Left lung (tissue), 14 donors: ENCODE measurements at places on chromosomes 2 and 18. TPM values are rescaled to one million over a fixed set of nuclear protein-coding genes. Genes with fewer than 3 reads are reported as not detected.

- no peak for DNase-seq
- H3K27ac ChIP-seq, result no peak overlapping the region
- H3K36me3 ChIP-seq, result no peaks in the 10 kb centered on the region
- no peak overlapping the region for H3K4me3 ChIP-seq
- no peaks in the 10 kb centered on the region for H3K4me1 ChIP-seq
- no peaks in the 10 kb centered on the region for H3K27me3 ChIP-seq
Observed at GRCh38 chr18:74331404-74331803, 15.8 kb downstream of the C18orf63 start.

HOXD1 gene
- total RNA-seq, result 5.9 TPM

GRCh38 chr18:69399253-69399652 is 1.4 kb upstream of the DOK6 start:
- DNase-seq, result no peak
- H3K4me3 ChIP-seq, result no peak overlapping the region
- H3K27ac ChIP-seq, result no peak overlapping the region

- no peaks in the 10 kb centered on the region for H3K36me3 ChIP-seq
- no peak for DNase-seq
- no peak overlapping the region for H3K27ac ChIP-seq
- H3K27me3 ChIP-seq, result no peaks in the 10 kb centered on the region
Observed at GRCh38 chr18:60892855-60893254, 440.4 kb upstream of the CDH20 start.

TMEM163 gene
- 48.4 TPM for total RNA-seq

ERLEC1 gene
- 71.4 TPM for total RNA-seq

DNA sequence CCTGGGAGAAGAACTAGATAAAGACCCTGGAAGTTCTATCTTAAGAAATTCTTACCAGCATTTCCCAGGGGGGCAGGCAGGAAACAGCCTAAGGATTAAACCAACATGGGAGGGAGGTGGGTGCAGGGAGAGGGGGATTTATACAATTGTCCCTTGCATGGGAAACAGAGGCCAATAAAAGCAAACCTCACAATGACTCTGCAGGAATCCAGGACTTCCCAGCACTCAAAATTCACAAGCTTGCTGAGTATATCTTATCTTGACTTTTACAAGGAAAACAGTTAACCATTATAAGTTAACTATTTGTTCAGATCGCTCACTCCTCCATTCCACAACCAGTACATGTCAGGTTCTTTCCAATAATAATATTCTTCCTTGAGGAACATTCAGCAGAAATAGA is 241.3 kb downstream of the MREG start:
- no peak for DNase-seq
- H3K27me3 ChIP-seq, result no peaks in the 10 kb centered on the region
- H3K4me3 ChIP-seq, result no peak overlapping the region

- H3K27me3 ChIP-seq, result no peaks in the 10 kb centered on the region
- no peaks in the 10 kb centered on the region for H3K36me3 ChIP-seq
- H3K4me3 ChIP-seq, result no peak overlapping the region
- no peaks in the 10 kb centered on the region for H3K4me1 ChIP-seq
- no peak overlapping the region for H3K27ac ChIP-seq
Observed at GRCh38 chr2:52877703-52878102, 889.9 kb upstream of the CHAC2 start.

CRYGC gene
- total RNA-seq, result not detected

GRCh38 chr2:15802657-15803542 is 137.4 kb upstream of the MYCN start:
- H3K4me1 ChIP-seq, result no peaks in the 10 kb centered on the region
- no peaks in the 10 kb centered on the region for H3K36me3 ChIP-seq
- no peaks in the 10 kb centered on the region for H3K27me3 ChIP-seq
- H3K4me3 ChIP-seq, result no peak overlapping the region

GRCh38 chr2:239597216-239597615 is 196.4 kb upstream of the HDAC4 start:
- H3K4me1 ChIP-seq, result no peaks in the 10 kb centered on the region
- H3K27ac ChIP-seq, result no peak overlapping the region
- H3K36me3 ChIP-seq, result no peaks in the 10 kb centered on the region
- no peak overlapping the region for H3K4me3 ChIP-seq

DNA sequence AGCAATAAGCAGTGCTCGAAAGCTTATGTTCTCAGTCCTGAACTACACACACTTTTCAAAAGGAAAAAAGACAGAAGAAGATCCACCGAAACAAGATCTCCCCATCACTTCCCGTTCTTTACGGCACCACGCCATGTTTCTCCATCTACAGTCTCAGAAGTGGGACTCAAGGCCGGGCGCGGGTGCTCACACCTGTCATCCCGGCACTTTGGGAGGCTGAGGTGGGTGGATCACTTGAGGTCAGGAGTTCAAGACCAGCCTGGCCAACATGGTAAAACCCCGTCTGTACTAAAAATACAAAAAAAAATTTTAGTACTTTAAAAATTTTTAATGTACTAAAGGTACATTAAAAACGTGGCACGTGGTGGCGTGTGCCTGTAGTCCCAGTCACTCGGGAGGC is 31.2 kb downstream of the ZNF516 start:
- H3K4me1 ChIP-seq, result peaks cover 4% of the 10 kb centered on the region
- no peak overlapping the region for H3K27ac ChIP-seq
- DNase-seq, result no peak
- no peak overlapping the region for H3K4me3 ChIP-seq

DNA sequence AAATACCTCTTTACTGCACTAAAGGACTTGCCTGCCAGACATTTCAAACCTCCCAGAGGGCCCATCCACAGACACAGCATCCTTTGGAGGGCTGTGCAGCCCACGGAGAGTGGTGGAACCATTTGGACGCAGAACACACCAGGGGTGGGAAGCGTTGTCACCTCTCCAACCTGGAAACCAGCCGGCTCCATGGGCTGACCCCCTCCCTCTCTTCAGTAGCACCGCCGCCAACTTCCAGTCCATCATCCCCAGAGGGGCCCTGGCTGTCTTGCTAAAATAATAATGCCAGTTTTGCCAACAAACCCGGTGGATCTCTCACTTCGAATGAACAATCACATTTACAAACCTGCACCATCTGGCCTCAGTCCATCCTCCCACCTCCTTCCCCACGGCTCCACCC is 203.9 kb downstream of the FBXO15 start:
- H3K4me1 ChIP-seq, result no peaks in the 10 kb centered on the region
- no peak overlapping the region for H3K4me3 ChIP-seq
- H3K27ac ChIP-seq, result no peak overlapping the region
- no peaks in the 10 kb centered on the region for H3K36me3 ChIP-seq
- H3K27me3 ChIP-seq, result no peaks in the 10 kb centered on the region
- no peak for DNase-seq

DNA sequence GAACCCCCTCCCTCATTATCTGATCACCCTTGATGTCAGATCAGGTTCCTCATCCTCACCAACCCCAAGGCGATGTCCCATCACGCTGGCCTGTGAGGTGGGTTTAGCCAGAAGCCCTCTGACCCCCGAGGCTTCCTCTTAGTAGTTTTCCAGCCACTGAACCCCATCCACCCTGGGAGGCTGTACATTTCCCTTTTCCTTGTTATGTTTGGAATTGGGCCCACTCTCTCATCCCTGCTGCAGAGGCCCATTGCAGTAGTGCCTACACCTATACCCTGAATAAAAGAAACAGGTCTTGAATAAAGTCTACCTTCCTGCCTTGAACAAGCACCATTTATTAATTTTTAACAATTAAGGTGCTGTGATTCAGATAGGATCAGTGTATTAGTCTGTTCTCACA is 80.1 kb downstream of the NCAPH start:
- no peaks in the 10 kb centered on the region for H3K4me1 ChIP-seq
- no peak overlapping the region for H3K4me3 ChIP-seq
- H3K36me3 ChIP-seq, result no peaks in the 10 kb centered on the region

DNA sequence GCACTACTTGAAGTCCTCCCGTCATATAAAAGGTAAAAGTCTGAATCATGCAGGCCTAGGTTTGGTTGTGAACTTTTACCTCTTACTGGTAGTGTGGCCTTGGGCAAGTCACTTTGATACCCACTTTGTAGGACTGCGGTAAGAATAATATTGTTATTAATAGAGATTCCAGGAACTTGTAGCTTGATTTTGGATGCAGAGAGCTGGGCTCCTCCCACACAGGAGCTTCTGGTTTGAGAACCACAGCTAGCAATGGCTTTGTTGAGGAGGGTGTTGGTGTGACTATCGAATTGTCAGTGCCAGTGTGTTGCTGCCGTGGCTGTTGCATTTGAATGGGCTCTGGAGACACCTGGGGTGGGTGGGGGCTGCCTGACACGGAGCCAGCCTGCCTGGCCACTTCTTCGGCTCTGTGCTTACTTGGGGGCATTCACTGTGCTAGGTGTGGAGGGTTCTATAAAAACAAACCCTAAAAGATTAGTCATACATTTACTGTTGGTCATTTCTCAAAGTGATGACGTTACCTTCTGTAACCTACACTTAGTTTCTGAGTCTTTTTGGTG is 38.5 kb downstream of the ASAP2 start:
- no peak overlapping the region for H3K4me3 ChIP-seq
- H3K27me3 ChIP-seq, result no peaks in the 10 kb centered on the region
